Mesendoderm (in vitro differentiated cells): ENCODE measurements at places on chromosomes 12 and 14.
A peak's percentile ranks its signal among the peaks of the same experiment; 100 is the strongest.

DNA sequence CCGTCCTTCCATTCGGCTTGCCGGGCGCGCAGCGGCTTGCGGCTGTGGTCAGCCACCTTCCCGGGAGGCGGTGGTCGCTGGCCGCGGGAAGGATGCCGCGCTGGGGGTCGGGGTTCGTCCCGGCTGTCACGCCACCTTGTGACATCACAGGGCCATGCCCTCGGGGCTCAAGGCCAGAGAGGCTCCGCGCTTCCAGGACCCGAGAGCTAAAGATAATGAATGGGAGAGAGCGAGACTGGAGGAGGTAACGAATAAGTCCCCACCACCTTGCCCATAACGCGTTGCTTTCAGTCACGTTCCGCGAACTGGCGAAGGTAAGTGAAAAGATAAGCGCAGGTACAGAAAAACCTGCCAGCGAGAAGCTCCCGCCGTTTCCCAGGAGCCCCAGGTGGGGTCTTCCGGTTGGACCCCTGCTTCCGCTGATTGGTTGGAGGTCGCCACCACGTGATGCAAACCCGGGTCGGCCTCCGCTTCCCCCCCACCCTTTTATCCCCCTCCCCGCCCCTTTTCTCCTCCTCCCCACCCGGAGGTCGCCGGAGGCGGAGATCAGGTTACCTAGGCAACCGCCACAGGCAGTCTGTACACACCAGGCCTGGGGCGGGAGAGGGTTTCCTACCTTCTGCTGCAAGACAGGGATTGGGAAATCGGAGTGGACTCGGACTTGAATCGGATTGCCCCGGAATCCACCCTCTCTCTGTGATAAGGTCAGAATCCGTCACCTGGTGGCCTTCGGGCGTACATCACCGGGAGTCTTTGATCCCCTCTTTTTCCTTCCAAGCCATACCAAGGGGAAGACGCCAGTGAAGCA is at the start of gene LRRC9:
Gene LRRC9, plus strand, starts transcription at position 575 of the 808 bp plus-strand sequence.
- peak; percentile 99 for DNase-seq
- H3K27ac ChIP-seq, result peak within 1 kb of the TSS; percentile 83
- peaks cover 3% of the 10 kb centered on the region for H3K4me1 ChIP-seq
- no peaks in the 10 kb centered on the region for H3K36me3 ChIP-seq
- no peaks in the 10 kb centered on the region for H3K27me3 ChIP-seq
- peak within 1 kb of the TSS; percentile 66 for H3K4me3 ChIP-seq

DNA sequence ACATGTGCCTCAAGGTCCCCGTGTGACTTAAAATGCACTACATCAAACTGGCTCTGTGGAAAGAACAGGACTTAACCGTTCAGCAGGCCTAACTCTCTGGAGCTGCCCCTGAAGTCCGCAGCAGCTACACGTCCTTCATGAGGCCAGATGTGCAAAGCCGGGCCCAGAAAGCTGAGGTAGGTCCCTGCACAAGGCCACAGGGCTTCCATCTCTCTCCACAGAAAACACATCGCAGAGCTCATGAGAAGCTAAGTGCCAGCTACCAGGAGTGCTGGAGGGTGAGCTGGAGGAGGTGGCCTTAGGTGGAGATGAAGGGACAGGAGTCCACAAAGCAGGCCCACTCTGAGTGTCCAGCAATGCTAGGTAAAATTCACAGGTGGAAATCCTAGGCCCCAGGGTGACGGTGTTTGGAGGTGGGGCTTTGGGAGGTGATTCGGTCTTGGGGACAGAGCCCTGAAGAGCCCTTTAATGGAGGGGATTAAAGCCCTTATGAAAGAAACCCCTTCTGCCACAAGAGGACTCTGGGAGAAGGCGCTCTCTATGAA is 52.4 kb downstream of the VCPKMT start:
- no peaks in the 10 kb centered on the region for H3K27me3 ChIP-seq
- no peaks in the 10 kb centered on the region for H3K36me3 ChIP-seq
- H3K4me3 ChIP-seq, result no peak overlapping the region
- DNase-seq, result no peak
- H3K27ac ChIP-seq, result no peak overlapping the region

- H3K4me3 ChIP-seq, result no peak overlapping the region
- DNase-seq, result peak; percentile 46
- no peaks in the 10 kb centered on the region for H3K36me3 ChIP-seq
- H3K4me1 ChIP-seq, result peaks cover 4% of the 10 kb centered on the region
- H3K27ac ChIP-seq, result no peak overlapping the region
These were observed 75.5 kb upstream of the OTX2 start for GRCh38 chr14:56885825-56886224.

GRCh38 chr12:15789220-15790171 is at the start of gene EPS8:
EPS8 (minus strand) TSS chr12:15789388; CDS start chr12:15682951, 106,437 bp downstream.
- no peaks in the 10 kb centered on the region for H3K36me3 ChIP-seq
- peak; percentile 93 for DNase-seq
- no peak within 1 kb of the TSS for H3K27ac ChIP-seq
- H3K27me3 ChIP-seq, result peaks cover 3% of the 10 kb centered on the region

- H3K4me3 ChIP-seq, result no peak overlapping the region
- H3K36me3 ChIP-seq, result no peaks in the 10 kb centered on the region
- no peaks in the 10 kb centered on the region for H3K4me1 ChIP-seq
These were observed 868.6 kb downstream of the LRFN5 start for GRCh38 chr14:42475289-42475688.

DNA sequence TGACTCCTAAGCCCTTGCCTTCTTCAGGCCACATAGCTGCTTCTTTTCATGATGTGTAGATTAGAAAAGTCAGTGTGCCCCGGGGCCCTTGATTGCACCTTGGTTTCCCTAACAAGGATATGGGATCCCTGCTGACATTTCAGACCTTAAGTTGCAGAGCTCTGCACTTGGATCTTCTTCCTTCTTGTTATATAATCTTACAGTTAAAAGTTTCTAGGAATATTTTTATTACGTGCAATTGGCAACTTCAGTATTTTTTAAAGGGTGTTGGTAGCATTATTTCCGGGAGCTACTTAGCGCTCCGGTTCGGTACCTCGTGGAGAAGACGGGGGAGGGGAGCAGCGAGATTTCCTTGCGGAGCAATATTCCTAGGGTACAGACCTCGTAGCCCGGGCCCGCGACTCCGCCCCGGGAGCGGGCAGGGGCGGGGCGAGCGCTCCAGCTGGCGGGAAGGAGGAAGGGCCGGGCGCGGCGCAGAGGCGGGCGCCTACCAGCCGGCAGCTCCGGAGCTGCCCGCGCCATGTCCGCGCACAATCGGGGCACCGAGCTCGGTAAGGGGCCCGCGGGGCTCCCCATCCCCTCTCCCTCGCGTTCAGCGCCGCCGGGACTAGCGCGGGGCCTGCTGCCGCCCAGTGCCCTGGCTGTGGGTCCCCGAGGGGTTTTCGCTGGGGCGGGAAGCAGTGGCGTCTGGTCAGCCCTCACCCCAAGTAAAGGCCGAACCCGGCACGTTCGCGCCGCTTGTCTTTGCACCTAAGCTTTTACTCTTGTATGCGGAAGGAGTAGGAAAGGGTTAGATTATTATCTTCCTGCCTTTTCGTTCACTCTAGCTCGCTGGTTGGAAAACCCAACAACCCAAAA is at the start of gene DERA:
Gene DERA, plus strand, starts transcription at position 469 of the 858 bp plus-strand sequence. Its CDS starts 52 bp downstream, at position 521.
- peak within 1 kb of the TSS; percentile 72 for H3K4me3 ChIP-seq
- DNase-seq, result peak; percentile 87
- H3K27ac ChIP-seq, result peak within 1 kb of the TSS; percentile 69
- no peaks in the 10 kb centered on the region for H3K27me3 ChIP-seq

DNA sequence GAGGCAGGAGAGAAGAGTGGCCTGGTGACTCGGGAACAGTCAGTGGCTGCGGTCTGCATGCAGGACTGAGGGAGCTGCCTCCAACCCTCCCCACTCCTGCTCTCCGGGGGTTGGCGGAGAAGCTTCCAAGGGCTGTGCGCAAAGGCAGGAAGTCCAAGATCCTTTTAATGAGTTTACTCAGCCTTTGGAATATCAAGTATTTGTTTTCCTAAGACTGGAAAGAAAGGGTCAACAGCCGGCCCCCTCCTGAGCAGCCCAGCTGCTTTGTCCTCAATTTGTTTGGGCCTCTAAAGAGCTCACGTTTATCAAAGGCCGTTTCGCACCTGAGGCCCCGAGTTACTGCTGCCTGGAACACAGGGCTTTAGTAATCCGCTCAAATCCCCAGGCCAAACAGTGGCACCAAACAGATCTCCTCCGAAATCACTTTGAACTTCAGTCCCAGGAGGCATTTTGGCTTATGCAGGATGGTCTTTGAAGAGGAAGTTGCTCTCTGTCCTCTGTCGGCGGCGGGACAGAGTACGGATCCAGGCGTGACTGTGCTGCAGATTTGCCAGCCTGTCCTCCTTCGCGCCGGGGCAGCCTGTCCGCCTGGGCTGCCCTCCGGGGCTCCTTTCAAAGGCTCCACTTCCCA is 117.2 kb upstream of the FZD10 start:
- peak overlapping the region; percentile 62 for H3K27ac ChIP-seq
- H3K36me3 ChIP-seq, result no peaks in the 10 kb centered on the region
- DNase-seq, result peak; percentile 82
- no peak overlapping the region for H3K4me3 ChIP-seq

DNA sequence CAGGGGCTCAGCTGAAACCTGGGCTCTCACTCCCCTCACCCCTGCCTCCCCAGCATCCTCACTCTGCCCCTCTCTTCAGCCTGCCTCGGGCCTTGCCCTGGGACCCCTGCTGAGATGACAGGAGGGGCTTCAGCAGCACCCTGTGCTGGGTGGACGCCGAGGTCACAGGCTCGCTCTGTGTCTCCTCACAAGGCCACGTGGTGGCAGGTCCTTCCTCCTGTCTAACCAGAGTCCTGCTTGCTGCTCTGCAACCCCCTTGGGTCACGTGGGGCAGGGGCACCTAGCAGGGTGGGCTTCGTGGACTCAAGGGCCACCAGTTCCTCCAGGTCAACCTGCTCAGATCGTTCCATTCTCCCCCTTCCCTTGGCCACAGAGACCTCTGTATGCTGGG is 90.4 kb downstream of the TMEM121 start:
- no peaks in the 10 kb centered on the region for H3K27me3 ChIP-seq
- no peak overlapping the region for H3K27ac ChIP-seq
- no peaks in the 10 kb centered on the region for H3K36me3 ChIP-seq
- H3K4me1 ChIP-seq, result no peaks in the 10 kb centered on the region

DNA sequence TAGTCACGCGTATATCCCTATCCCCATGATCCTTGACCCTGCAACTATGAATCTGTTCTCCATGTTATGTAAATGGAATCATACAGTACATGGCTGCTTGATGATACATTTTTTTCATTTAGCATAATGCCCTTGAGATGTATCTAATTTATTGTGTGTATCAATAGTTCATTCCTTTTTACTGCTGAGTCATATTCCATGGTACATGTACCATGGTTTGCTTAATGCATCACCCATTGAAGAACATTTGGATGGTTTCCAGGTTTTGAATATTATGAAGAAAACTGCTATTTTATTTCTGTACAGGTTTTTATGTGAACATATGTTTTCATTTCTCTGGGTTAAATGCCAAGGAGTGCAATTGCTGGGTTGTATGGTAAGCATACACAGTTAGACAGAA is 4.0 kb upstream of the RNASE10 start:
- no peak overlapping the region for H3K27ac ChIP-seq
- H3K36me3 ChIP-seq, result no peaks in the 10 kb centered on the region
- DNase-seq, result no peak
- no peaks in the 10 kb centered on the region for H3K27me3 ChIP-seq

- no peak for DNase-seq
- H3K27ac ChIP-seq, result no peak overlapping the region
- H3K4me3 ChIP-seq, result no peak overlapping the region
- H3K27me3 ChIP-seq, result no peaks in the 10 kb centered on the region
These were observed 44.4 kb upstream of the KCNK13 start for GRCh38 chr14:90017371-90017770.

DNA sequence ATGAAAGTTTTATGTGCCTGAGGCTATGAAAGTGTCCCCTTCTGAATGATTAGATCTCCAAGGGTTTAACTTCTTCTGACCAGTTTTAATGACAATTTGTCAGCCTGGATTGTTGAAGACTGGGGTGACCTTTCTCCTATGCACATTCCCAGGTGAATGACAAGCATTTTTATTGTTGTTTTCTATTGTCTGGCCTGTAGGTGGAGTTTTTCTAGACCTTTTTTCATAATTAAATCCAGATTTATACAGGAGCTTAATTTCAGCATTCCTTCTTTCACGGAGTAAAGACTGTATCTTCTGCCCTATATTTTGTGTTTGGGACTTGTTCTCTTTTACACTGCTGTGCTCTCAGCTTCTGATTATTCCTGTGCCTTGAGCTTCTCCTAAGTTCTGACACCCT is 125.0 kb upstream of the FAR2 start:
- H3K27me3 ChIP-seq, result no peaks in the 10 kb centered on the region
- H3K36me3 ChIP-seq, result no peaks in the 10 kb centered on the region
- H3K27ac ChIP-seq, result no peak overlapping the region

DNA sequence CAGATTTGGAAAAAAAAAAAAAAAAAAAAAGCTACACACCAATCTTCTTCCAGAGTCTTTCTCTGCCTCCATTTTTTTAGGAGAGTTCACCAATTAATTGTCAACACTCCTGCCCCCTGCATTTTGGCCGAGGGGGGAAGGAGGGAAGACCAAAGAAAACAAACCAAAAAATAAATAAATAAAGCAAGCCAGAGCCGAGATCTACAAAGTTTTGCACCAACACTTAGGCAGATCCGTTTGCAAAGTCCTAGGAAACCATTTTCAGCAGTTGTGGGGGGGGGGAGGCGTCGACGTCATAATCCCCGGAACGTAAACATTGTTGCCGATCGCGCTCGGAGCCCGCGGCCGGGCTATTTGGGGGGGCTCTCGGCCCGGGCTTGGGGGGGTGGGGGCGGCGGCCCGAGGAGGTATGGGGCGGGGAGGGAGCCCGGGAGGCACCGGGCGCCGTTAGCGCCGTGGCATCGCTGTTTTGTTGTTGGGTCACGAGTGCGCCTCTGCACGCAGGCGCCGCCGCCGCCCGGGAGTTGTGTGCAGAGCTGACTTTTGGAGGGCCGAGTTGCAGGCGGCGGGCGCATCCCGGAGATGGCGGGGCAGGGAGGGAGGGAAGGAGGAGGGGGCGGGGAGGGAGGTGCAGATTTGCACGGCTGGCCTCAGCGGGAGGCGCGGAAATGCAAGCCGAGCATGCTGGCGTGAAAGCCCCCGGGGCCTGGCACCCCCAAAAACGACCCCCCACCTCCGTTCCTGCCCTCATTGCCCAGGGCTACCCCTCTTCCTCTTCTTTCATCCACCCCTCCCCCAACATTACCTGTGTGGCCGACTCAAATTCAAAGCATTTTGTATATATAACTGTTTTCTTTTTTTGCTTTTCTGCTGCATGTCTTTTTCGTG is 598 bp downstream of the KDM2B start:
- no peaks in the 10 kb centered on the region for H3K27me3 ChIP-seq
- H3K27ac ChIP-seq, result peak overlapping the region; percentile 99
- DNase-seq, result peak; percentile 87
- H3K4me3 ChIP-seq, result peak overlapping the region; percentile 65
- H3K4me1 ChIP-seq, result peaks cover 16% of the 10 kb centered on the region

DNA sequence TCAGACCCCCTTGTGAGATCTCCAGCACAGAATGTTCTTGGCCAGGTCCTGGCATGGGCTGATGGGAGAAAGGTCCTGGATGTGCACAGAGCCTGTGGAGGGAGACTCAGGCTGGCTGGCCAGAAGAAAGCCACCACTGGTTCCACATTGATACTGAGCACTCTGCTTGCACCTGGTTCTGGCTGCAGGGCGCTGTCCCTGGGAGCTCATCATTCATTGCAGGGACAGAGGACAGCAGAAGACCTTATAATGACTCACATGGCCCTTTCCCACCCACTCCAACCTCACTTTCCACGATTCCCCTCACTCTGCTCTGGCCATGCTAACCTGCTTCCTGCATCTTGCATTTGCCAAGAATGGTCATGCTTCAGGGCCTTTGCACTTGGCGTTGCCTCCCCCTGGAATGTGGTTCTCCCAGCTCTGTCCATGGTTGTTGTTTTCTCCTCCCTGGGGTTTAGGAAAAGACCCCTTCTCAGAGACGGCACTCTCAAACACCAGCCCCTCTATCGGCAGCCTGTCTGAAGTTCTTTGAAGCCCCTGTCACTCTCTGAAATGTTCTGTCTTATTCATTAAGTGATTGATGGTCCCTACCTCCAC is 10.3 kb downstream of the KRT7 start:
- H3K4me1 ChIP-seq, result no peaks in the 10 kb centered on the region
- H3K27me3 ChIP-seq, result no peaks in the 10 kb centered on the region
- H3K27ac ChIP-seq, result no peak overlapping the region
- H3K4me3 ChIP-seq, result no peak overlapping the region
- no peaks in the 10 kb centered on the region for H3K36me3 ChIP-seq
- no peak for DNase-seq
